ENCODE measurements at places on chromosomes 6 and 20. TPM values are rescaled to one million over a fixed set of nuclear protein-coding genes. Genes with fewer than 3 reads are reported as not detected.

GRCh38 chr6:123117145-123117908 lies 121.3 kb downstream of the CLVS2 start:
- no peak for DNase-seq

GRCh38 chr20:38842558-38842981 lies 37.1 kb downstream of the PPP1R16B start:
- DNase-seq = no peak

PRKN gene
- total RNA-seq = not detected

HLA-DOA gene
- not detected for total RNA-seq

DNA sequence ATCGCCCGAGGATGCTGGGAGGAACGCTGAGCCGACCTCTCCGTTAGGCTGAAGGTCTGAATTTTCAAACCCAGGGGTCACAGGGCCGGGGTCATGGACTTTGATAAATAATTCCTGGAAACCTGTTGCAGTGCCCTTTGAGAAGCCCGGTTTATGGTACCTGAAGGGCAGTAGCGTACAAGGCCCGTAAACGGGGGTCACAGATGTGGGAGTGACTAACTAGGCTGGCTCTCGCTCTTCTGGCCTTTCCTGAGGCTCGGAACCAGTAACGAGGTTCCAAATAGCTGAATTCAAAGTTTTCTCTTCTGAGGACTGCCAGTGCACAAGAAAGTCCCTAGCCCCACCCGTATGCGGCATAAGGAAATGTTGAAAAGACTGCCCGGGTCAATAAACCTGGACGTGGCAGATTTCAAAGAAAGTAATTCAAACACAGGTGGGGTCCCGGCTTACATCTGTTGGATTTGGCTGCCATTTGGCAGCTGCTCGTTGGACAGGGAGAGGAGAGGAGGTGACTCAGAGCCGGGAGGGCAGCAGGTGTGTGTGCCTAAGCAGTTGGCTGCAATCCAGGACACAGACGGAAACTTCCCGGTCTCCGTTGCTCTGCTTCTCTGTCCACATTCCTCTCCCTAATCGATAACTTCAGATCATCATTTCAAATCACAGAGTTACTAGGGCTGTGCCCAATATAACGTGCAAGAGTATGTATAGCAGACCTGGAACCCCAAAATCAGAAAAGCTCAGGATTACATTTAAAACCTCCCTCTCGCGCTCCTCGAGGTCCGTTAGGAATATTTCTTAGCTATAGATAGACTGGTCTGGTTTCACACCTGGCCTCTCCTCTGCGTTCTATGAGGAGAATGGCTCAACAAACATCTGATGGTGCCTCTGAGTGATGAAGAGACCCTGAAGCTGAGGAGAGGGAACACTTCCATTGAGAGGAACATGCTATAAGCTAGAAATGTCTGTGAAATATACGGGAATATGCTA lies 765 bp upstream of the GMDS start:
- DNase-seq = peak; percentile 85

- DNase-seq = no peak
These were observed 166.7 kb upstream of the LRFN2 start for GRCh38 chr6:40753675-40754448.

DNA sequence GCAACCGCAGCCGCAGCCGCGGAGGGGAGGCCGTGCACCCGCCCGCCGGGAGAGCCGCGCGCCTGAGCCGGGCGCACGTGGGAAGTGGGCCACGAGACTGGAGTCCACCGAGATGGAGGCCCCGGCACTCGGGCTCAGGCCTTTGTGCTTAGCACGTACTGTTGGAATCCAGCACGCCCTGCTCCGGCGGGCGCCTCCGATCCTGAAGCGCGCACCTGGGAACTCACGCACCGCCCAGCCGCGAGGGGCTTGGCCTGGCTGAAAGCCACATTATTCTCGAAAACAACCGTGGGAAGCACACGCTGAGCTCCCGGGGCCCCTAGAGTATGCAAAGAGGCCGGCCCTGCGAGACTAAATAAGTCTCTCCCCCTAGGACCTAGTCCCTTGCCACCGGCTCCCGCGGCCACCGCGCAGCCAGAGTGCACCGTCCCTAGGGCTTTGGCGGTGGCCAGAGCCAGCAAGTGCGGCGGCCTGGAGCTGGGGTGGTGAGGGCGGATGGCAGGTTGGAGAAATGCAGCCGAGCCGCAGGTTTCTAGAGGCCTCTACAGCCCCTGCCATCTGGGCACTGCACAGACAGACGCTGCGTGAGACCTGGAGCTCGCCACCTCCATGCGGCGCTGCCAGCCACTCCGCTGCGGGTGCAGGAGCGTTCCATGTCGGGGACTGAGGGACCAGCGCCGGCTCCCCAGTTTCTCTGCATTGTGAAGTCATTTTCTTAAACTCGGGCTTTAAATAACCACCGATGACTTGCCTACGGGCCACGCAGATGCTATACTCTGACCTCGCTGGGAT lies 42.0 kb upstream of the LY86 start:
- peak; percentile 5 for DNase-seq

APOBEC2 gene
- not detected for total RNA-seq

ENPP3 gene
- not detected for total RNA-seq

DNA sequence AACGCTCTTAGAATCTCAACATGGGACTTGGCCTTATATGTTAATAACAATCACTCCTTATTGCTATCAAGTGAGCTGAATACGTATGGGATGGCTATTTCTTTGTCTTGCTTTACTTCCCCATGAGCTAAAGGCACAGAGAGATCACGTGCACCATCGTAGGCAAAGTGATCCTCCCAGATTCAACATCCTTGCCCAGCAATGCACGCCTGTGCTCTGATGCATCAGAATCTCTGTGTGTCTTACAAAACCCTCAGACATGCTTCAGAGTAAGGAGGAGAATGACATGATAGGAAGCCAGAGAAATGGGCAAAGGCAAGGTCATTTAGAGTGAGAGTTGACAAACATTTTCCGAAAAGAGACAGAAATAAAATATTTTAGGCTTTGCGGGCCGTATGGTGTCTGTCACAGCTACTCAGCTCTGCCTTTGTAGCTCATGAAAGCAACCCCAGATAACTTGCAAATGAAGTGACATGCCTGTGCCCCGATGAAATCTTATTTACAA lies 277.6 kb upstream of the CDH4 start:
- DNase-seq = no peak

SLC52A3 gene
- total RNA-seq = 6.9 TPM

GRCh38 chr6:111417181-111417585 lies 65.8 kb downstream of the REV3L start:
- no peak for DNase-seq

TMC2 gene
- total RNA-seq = not detected

DNA sequence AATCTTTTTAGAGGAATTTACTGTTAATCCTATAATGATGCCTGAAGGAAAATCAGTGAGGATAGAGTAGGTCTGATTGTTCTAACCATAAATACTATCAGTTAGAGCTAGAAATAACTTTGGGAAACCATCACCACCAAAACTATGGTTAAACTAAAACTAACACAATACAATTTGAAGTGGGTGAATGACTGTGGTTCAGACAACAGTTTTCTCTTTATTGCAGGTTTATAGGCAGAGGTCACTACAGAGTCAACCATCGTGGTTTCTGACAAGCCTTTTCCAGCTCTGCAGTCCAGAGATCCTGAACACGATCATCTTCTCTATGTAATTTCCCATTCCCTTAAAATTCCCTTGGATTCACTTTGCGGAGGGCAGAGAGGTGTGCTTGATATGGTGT lies 134.3 kb downstream of the IBTK start:
- no peak for DNase-seq

ERVFRD-1 gene
- not detected for total RNA-seq

DNA sequence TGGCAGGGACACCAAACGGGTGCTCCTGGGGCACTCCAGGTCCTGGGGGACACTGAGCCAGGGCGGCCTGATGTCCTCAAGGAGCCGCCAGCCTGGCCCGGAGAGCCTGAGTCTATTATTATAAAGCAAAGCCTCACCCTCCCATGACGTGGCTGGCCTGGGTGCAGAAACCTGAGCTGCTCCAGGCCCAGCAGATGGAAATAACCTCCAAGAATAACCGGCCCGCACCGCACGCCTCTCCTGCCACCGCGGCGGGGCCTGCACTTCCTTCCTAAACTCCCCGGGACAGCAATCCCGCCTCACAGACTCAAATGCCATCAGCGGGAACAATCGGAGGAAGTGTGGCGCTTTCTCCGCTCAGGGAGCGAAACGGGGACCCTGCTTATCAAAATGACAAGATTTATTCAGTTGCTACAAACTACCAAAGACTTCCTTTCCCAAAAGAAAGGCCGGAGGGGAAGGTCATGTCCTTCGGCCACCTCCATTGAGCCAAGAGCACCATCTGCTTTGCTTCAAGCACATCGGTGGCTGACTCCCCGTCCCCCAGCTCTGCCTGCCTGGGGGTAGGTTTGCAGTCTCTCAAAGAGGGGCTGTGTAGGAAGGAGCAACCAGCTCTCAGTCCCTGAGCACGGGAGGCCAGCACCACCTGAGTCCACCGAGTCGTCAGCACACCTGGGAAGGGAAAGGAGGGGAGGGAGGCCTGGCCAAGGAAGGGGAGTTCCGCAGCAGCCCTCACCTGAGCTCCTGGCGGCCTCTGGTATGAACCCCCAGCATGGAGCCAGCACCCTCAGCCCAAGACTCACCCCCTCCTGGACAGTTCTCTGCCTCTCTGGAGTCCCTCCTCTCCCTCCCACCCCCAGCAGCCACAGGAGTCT lies 78.6 kb upstream of the QKI start:
- DNase-seq = no peak

DNA sequence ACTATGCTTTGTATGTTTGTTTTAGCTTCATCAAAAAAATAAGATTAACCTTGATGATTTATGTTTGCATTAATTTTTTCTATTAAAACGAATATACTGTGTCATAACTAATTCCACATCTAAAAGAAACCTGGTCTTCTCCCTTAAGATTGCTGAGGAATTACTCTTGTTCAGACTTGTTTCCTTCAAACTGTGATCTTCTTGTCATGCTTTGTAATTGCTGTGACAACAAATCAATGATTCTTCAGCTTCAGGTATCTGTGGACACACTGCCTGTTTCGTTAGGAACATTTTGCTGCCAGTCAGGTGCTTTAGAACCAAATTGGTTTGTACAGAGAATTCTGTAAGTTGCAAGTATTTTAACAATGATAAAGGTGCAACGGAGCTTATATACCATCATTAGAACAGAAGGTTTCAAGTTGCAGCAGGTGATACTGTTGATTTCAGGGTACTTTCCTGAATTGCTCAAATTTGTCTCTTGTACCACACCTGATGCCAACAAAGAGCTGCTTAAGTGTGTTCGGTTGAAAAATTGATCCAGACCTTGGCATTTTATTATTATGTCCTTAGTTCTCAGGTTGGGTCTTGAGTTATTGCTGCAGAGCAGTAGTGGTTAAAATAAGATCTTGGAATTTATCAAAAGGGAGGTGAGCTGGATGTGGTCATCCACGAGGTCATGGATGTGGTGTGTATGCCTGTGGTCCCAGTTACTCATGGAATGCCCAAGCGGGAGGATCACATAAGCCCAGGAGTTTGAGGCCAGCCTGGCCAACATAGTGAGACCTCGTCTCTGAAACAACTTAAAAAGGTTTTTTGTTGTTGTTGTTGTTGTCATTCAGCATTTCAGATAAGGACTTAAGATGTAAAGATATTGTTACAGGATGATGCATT lies 19.5 kb downstream of the SYTL3 start:
- no peak for DNase-seq

GRCh38 chr6:3529232-3529631 lies 72.4 kb upstream of the SLC22A23 start:
- DNase-seq = no peak

DNA sequence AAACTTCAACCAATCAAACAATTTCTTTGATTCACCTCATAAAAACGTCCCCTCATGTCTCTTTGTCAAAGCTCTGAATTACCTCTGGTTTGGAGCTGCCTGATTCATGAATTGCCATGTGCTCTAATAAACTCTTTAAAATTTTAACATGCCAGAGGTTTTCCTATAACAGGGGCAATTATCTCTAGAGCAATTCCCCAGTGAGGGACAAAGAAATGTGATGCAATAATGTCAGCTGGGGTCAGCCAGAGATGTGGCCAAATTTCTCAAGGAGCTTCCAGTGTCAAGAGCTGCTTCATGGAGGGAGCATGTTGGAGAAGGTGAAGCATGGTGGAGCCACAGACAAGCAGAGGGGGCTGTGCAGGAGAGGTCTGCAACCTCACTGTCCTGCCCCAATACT lies 38.7 kb upstream of the RFPL4B start:
- no peak for DNase-seq

DNA sequence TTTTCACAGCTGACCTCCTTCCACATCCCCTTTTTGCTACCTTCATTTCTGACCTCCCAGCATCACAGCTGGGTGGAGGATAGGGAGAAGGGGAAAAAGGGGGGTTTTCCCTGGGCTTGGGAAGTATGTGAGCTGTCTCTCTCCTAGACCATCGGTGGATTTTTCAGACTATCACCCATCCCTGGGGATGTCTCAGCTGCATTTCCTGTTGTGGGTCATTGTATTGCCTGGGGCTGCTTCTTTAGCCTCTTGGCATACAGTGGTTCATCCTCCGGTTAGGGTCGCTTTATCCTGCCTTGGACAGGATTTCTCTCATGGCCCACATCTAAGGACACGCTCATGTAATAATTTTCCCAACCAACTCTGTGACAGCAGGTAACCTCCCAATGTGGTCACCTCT lies 142.5 kb upstream of the ARG1 start:
- no peak for DNase-seq

KDM1B gene
- total RNA-seq = 15.6 TPM

- no peak for DNase-seq
These were observed 111.5 kb upstream of the RPS6KA2 start for GRCh38 chr6:166738386-166739116.

DNA sequence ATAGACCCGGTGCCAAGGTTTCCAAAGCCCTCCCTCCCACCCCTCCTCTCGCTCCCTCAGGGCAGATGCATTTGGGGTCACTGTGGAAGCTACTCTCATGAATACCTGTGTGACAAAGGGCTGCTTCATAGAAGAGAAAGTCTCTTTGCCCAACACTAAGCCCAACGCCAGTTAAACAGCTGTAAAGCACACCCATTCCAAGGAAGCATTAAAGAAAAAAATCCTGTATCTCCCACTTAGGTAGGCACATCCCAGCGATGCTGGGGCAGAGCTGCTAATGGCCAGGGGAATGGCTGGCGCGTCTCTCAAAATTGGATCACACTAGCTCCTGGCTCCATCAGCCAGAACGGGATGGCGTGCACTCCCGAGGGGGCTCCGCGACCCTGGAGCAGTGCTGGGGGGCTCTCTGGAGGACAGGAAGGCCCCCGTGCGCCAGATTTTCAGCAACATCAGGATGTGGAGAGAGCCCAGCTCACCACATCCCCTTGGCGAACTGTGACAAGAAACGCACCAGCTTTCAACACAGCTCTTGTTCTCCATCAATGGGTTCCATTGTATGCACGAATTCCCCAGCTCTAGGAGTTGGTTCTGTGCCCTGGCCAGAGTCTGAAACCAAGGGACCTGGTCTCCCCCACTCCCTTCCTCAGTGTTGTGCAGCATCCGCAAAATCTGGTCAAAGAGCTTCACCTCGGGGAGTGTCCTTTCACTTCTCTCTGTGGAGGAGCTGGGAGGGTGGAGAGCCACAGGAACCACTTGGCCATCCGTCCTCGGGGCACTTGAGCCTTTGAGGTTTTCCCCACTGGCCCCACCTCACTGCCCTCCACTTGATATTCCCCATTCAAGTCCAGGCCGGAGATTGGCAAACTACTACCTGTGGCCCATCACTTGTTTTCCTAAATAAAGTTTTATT lies 74.1 kb downstream of the TFAP2C start:
- DNase-seq = no peak
